ENCODE measurements at places on chromosomes 1 and 21.

DNA sequence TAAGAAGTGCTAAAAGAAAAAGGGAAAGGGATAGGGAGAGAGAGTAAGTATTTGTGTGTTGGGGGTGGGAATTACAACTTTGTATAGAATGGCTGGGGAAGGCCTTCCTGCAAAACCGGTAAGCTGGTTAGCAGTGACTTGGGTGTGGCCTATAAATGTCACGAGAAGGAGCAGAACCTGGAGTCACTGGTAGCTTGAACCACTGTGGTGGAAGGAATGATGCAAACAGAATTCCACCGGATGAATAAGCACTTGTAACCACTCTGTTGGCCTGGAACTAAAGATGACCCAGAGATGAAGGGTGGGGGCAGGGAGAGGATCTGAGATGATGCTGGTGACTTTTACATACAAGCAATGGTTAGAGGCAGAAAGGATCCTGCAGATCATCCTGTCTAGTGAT lies 8.9 kb downstream of the XKR8 start:
- no peak for DNase-seq

GRCh38 chr1:170987424-170987823 lies 52.1 kb downstream of the MROH9 start:
- DNase-seq = no peak

- no peak for DNase-seq
Observed at GRCh38 chr1:217389895-217390294, 241.0 kb downstream of the GPATCH2 start.

GRCh38 chr1:163263818-163264655 lies 57.7 kb upstream of the NUF2 start:
- no peak for DNase-seq

DNA sequence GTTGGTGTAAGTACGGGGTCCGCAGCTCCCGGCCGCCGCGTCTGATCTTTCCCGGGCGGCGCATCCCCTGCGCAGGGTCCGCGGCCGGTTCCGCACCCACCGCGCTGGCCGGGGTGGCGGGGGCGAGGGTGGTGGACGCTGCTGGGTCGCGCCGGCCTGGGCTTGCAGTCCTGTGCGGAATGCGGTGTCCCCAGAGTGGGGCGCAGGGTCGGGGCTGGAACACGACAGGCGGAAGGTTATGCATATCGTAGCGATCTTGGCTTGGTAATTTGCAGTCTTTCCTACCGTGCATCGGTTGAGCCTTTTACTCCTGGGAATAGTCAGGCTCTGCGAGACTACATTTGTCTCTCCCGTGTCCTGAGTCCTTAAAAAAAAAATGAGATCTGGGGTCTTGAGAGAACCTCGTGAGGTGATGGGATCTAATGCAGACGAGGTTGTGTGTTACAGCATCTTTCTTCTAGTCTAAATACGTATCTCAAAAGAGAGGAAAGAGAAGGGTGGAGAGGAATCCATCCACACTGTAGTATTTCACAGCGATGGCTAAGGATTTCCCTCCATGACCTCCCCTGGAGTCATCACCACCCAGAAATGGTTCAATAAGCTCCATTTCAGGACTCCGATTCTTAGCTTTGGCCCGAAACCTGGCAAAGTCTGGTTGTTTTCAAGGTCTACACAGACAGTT lies 572 bp downstream of the ATP1B1 start:
- DNase-seq = no peak

DNA sequence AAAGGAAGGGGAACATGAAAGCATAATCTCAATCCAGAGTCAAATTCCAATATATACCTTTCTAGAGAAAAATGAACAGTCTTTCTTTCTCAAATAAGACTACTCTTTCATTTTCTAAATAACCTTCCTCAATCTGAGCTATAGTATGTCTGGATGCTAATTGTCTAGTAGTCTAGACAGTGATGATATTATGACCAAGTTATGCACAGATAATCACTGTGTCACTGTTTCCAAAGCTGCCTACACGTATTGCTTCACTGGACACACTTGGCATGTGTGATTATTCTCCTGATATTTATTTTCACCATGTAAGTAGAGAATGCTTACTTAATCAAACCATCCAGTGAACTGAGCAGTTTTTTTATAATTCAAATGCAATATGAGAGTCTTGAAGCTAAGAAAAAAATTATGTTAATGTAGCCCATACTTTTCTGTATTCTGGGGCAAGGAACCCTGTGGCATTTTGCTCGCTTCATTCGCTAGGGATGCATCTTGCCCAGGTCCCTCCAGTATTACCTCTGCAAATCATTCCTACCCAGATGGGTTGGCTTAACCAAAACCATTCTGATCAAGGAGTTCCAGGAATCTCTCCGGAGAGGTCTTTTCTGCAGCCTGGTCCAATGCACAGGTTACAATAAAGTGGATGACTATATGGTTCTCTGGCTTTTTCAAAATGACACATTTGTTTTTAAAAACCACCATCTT lies 303.1 kb upstream of the RUNX1 start:
- DNase-seq = no peak

DNA sequence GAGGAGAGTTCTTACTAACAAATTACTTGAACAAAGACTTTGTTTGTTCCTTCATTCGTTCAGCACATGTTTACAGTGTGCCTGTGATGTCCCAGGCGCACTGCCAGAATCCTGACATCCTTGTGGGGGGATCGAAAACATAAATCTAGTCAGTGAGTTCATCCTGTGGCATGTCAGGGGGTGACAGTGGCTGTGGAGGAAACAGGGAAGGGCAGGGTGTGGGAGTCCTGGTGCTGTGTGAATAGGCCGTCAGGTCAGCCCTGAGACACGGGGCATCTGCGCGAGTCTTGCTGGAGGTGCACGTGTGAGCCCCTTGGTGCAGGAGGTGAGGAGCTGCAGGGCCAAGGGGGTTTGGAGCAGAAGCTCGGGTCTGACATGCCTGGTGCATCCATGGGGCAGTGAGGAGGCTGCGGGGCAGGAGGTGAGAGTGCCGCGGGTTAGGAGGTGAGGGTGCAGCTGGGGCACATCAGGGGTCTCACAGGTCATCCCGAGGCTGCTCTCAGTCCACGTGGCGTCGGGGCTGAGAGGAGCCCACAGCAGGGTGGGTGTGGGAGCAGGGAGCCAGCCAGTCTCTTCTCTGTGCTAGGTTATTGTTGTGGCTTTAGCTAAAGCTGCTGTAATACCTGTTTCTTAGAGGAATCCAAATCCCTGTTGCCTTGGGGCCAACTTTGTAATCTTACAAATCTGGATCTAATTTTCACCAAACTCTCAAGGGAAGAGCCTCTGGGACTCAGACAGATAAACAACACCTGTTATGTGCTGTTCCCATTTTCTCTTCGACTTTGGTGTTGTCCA lies 93.4 kb downstream of the PCBP3 start:
- DNase-seq = no peak

DNA sequence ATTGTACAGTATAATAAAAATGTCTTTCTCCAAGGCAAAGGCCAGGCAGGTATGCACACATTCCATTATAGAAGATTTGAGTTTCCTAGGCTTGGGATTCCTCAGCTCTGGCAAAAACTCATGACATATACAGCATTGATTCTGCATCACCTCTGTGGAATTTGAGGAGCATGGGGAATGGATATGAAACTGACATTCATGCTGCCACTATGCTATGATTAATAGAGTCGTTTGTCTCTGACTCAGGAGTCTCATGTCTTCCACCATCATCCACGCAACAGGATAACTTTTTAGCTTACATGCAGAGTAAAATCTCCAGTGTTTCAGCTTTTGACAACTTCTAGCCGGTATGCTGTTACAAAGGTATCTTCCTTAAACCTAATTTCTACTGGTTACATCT lies 49.8 kb upstream of the ADORA3 start:
- no peak for DNase-seq

GRCh38 chr1:231386466-231386865 lies 35.6 kb downstream of the EGLN1 start:
- no peak for DNase-seq

GRCh38 chr21:40120940-40121575 lies 253.8 kb downstream of the PCP4 start:
- peak; percentile 25 for DNase-seq

DNA sequence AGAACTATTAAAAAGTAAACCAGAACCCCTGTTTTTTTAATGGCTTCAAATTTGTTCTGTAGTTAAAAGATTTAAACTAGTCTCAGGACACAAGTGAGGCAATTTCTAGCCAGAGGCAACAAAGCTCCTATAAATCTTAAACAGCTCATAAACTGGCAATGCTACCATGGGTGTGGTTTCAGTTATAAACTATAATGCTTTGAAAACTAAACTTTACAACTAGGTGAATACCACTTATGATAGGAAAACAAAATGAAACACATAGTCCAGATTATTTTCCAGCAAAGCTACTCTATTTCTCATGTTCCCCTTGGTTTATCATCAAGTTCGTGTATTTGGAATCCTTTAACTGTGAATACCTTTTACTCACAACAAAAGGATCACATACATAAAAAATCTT lies 282.5 kb downstream of the VAV3 start:
- no peak for DNase-seq

DNA sequence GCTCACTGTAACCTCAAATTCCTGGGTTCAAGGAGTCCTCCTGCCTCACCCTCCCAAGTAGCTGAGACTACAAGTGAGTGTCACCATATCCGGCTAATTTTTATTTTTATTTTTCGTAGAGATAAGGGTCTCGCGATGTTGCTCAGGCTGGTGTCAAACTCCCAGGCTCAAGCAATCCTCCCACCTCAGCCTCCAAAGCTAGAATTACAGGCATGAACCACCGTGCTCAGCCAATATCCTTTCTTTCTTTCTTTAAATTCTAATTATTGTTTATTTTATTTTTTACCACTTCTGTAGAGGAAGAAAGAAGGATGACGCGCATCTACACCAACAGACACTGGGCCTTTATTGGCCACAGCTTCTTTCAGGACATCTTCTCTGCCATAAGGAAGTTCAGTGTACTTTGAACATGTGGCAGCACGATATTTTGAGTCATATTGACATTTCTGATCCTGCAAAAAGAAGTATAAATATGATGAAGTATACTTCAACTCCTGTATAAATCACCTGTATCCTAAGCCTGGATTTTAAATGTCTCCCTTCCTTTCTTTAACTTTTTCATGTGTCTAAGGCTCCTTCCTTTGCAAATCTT lies 15.8 kb downstream of the CTSS start:
- DNase-seq = no peak

DNA sequence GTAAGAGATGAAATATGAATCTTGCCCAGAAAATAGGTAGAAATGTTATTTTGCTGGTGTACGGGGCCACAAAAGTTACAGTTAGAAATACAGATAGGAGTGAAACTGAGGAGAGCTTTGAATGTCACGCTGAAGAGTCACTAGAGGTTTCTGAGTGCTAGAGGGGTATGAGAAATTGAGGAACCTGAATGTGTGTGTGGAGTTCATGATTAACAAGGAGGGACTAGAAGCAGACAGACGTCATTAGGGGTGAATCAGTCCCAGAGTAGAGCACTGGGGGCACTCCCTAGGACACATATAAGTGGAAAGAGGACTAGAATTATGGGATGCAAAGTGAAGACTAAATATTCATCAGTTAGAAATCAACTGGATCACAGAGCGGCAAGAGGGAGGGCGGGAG lies 188.9 kb upstream of the MAP1LC3C start:
- DNase-seq = no peak

DNA sequence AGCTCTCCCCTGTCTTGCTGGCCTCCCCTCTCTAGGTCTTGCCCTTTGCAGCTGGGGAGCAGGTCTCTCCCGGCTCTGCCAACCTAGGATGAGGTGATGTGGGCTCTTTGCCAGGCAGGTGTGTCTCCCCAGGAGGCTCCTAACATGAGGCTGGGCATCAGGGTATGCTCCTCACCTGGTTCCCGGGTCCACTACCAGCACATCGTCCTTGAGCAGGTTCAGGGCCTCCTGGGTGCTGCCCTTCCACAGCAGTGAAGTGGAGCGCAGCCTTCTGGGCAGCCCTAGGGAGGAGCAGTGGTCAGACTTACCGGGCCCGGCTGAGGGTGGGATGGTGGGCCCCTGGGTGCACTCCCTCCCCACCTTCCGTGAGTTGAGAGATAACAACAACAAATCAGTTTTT lies 17.5 kb downstream of the LACTBL1 start:
- DNase-seq = no peak

DNA sequence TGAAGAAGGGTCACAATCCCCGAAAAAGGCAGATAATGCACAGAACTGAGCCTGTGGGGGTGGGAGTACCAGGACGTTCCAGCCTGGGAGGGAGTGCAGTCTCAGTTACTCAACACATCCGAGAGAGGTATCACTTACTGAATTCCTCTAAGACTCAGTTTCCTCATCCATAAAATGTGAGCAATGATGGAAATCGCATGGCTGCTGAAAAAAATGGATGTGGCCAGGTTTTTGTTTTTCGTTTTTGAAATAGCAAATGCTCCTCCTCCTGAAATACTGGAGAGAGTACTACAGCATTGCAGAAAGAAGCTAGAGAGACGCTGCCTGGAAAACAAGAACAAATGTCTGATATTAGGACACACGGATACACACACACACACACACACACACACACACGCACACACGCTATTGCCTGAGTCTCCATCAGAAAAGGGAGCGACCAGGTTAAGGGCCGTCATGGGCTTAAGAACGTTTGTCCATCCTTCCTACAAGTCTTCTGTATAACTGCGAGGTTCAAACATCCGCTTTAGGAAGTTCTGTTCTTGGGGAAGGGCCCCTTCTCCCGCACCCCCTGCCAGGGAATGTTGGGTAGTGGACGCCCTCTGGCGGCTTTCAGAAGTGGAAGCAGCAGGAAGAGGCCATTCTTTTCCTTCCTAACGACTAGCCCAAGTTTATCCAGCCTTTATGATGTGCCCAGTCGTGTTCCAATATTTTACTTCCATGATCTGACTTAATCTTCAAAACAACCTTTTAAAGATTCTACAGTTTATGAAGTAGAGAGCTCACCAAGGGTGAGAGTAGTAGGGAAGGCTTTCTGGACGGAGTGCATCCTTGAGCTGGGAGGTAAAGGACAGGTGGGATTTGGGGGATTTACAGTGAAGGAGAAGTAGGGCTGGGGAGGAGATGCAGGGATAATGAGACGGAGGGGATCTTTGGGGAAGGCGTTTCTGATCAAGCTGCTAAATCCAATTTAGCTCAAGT lies 699 bp upstream of the NES start:
- peak; percentile 45 for DNase-seq

DNA sequence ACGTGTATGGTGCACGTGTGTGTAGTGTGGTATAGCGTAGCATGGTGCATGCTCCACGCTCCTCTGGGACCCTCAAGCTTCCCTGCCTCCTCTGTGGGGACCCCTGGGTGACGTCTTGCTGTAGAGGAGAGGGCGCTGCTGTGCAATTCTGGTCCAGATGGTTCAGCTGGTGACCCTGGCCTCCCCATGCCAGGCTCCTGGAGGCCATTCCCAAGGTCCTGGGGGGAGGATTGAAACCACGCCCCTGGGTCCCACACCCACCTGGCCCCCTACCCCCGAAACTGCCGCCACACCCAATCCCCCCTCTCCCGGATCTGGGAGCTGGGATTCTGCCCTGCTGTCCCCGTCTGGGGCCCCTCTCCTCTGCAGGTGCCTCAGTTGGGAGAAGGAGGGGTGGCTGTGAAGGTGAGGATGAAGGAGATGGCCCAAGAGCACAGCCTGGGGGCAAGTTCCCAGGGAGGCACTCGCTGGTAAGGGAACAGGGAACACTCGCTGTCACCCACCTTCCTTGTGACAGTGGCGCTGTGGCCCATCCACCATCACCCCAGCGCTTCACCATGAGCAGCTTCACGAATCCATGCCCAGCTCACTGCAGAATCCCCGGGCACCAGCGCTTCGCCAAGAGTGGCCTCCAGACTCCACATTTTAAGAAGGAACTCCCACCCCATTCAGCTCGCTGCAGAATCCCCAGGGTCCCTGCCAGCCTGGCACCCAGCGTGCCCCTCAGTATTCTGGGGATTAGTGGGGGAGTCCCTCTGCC lies 38.0 kb downstream of the WDR4 start:
- no peak for DNase-seq
